Activated CD4-positive, alpha-beta T cell treated with anti-CD3 and anti-CD28 coated beads for 24 hours (primary cell): ENCODE measurements at places on chromosomes 1 and 21.

- DNase-seq = no peak
These were observed 156.7 kb downstream of the SYT2 start for GRCh38 chr1:202553560-202554038.

GRCh38 chr1:29827801-29828525 is 591.6 kb downstream of the PTPRU start:
- no peak for DNase-seq

DNA sequence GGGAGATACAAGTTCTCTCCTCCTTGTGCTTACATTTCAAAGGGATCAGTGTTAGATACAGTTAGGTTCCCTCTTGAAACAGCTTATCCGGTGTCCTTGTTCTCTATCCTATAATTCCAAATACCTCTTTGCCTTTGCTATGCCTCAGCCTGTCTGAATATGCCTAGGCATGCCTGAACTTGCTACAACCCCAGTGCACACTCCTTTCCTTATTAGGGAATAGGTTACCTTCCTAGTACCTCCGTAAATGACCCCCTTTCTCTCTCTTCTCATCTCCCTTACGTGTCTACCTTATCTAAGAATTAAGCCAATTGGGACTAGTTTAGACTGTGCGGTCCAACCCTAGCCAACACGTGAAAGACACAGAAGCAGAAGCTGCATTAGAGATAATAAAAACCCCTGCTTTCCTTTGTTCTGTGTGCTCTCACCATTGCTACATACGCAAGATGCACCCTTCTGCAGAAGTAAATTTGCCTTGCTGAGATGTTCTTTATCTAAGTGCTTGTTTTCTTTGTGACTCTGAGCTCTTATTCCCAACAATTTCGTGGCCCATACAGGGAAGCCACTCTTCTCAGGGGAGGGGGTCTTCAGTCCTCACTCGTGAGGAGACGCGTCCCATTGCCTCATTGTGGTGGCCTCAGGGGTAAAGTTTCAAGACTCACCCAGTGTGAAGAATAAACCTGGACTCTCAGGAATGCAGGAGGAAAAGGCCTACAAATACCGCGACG is 802.1 kb downstream of the PLA2G4A start:
- no peak for DNase-seq

GRCh38 chr1:206633708-206634121 is 1.6 kb upstream of the DYRK3 start:
- no peak for DNase-seq
